Right lobe of liver (tissue), 6 donors: ENCODE measurements at places on chromosomes 5 and 9. TPM values are rescaled to one million over a fixed set of nuclear protein-coding genes. Genes with fewer than 3 reads are reported as not detected.

DNA sequence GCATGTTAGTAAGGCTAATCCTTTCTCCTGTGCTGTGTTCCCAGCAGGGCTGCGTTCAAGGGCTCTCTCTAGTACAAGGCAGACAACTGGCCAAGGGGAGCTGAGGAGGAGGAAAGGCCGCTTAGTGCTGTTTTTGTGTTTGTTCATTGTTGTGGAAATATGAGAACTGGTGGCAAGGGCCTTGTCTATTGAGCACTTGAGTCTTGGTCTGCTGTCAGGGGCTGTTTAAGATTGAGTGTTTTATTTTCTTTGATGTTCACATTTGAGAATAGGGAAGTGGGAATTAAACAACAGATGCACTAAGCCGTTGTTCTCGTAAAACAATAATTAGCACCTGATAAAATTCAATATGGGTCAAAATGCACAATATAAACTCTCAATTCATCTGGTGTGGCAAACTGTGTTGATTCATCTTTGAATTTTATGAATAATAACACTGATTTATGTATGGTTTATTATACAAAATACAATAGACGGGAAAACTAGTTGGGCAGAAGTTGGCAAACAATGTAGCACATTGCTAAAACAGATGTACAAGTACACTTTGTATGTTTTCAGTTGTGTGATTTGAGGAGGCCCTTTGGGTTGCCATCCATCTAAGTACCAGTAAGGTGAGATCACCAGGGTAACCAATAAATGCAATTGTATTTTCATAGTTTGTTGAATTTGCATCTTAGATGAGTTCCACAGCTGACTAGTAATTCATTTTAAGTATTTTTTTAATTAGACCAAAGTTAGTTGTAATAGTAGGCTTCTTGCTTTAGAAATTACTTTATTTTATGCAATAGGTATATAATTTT is 97.6 kb upstream of the GRHPR start:
- no peak overlapping the region for H3K4me3 ChIP-seq
- H3K36me3 ChIP-seq: no peaks in the 10 kb centered on the region
- no peaks in the 10 kb centered on the region for H3K27me3 ChIP-seq

Gene CENPK
- total RNA-seq: 2.9 TPM

DNA sequence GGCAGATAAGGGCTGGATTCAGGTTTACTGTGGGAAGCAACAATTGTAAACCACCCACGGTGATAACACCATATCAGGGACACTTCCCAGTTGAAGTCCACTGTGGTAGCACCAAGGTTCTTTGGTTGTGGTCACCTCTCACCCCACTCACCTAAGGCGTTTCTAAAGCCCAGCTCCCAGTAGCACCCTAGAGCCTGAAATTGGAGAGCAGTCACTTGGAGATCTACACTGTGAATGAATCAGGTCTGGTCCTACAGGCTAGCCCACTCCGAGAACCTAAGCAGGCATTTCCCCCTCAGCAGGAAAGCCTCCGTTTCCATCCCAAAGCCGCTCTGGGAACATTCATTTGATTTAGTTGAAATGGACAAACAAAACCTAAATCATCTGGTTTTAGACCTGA is 191.3 kb downstream of the TTC39B start:
- no peaks in the 10 kb centered on the region for H3K27me3 ChIP-seq
- no peak overlapping the region for H3K4me3 ChIP-seq
- H3K27ac ChIP-seq: no peak overlapping the region
- H3K4me1 ChIP-seq: no peaks in the 10 kb centered on the region
- no peak for DNase-seq

DNA sequence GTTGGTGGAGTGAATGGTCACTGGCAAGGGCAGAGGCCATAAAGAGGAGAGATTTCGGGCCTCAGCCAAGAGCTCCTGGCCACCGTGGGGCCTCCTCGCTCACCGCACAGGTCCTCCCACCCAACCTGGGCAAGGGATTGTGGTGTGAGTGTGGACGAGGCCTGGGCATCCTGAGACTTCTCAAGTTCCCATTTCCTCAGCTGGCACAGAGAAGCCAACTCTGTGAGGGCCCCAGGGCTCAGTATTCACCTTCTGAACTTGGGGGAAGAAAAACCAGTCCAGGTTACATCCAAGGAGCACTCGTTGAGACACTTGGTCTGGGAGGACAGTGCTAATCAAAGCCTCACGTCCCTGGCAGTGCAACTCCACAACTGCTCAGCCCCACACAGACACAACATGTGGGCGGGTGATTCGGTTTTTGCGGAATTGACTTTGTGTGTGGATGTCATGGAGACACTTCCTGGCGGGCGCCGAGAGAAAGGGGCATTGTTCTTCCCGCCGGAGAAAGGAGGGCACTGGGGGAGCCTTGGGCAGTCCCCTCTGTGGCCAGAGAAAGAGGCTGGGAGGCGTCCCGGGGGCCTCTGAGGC is 28.5 kb upstream of the NKD2 start:
- no peak for DNase-seq
- H3K36me3 ChIP-seq: no peaks in the 10 kb centered on the region
- H3K4me1 ChIP-seq: no peaks in the 10 kb centered on the region
- no peaks in the 10 kb centered on the region for H3K27me3 ChIP-seq
- no peak overlapping the region for H3K27ac ChIP-seq

DNA sequence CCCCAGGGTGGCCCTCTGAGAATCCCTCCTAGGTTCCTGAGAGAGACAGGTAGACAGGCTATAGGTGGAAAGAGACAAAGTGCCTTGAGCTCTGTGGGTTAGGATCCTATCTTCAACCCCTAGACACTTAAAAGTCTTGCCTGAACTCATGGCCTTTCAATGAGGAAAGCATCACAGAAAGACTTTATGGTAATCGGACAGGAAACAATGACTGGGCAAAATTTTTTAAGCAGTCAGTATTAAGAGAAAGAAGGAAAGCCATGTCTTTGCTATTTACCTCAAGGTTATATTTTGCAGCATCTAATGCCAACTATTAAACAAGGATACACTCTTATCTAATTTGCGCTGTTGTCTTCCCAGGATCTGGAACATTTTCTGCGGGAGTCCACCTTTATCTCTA is 93.2 kb downstream of the PCSK1 start:
- no peak overlapping the region for H3K4me3 ChIP-seq
- no peaks in the 10 kb centered on the region for H3K4me1 ChIP-seq
- H3K36me3 ChIP-seq: no peaks in the 10 kb centered on the region
- peak overlapping the region; percentile 71 for H3K27ac ChIP-seq
- no peaks in the 10 kb centered on the region for H3K27me3 ChIP-seq

- H3K27me3 ChIP-seq: no peaks in the 10 kb centered on the region
- H3K27ac ChIP-seq: no peak overlapping the region
- no peaks in the 10 kb centered on the region for H3K4me1 ChIP-seq
- no peak overlapping the region for H3K4me3 ChIP-seq
Measured at GRCh38 chr5:34857161-34857560, 18.2 kb downstream of the TTC23L start.

DNA sequence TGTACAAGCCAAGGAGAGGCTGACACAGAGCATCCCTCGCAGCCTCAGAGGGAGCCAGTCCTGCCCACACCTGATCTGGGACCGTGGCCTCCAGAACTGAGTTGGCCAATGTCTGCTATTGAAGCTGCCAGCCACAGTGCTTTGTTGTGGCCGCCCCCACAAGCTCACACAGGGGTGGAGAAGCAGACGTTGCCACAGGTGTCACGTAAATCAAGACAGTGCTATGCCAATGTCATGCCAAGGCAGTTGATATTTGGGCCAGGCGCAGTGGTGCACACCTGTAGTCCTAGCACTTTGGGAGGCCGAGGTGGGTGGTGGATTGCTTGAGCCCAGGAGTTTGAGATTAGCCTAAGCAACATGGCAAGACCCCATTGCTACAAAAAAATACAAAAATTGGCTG is 17.3 kb upstream of the TERT start:
- H3K4me3 ChIP-seq: no peak overlapping the region
- no peaks in the 10 kb centered on the region for H3K27me3 ChIP-seq
- no peaks in the 10 kb centered on the region for H3K4me1 ChIP-seq
- no peaks in the 10 kb centered on the region for H3K36me3 ChIP-seq
- H3K27ac ChIP-seq: no peak overlapping the region

DNA sequence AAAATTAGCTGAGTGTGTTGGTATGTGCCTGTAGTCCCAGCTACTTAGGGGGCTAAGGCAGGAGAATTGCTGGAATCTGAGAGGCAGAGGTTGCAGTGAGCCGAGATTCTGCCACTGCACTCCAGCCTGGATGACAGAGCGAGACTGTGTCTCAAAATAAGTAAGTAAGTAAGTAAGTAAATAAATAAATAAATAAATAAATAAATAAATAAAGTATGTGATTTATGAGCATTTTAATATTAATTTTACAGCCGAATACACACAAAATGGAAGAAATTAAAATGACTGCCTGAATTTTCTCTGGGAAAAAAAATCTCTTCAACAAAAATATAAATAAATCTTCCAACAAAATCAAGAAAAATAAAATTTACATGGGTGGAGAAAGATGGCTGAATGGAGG is 740.7 kb downstream of the CDH18 start:
- no peaks in the 10 kb centered on the region for H3K27me3 ChIP-seq
- H3K4me1 ChIP-seq: no peaks in the 10 kb centered on the region
- DNase-seq: no peak

Gene C7
- total RNA-seq: 191 TPM

Gene TSSK1B
- total RNA-seq: not detected

Gene MOB3B
- total RNA-seq: 1.1 TPM

DNA sequence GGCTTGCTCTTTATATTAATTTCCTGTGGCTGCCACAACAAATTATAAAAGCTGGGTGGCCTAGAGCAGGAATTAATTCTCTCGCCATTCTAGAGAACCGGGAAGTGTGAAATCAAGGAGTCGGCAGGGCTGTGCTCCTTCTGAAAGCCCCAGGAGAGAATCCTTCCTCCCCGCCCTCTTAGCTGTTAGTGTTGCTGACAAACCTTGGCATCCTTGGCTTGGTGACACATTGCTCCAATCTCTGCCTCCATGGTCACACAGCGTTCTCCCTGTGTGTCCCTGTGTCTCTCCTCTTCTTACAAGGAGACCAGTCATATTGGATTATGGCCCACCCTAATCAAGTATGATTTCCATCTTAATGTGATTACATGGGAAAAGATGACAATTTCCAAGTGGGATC is 55.9 kb upstream of the NEURL1B start:
- no peaks in the 10 kb centered on the region for H3K27me3 ChIP-seq
- H3K27ac ChIP-seq: peak overlapping the region; percentile 54
- H3K4me3 ChIP-seq: no peak overlapping the region

GRCh38 chr5:128403333-128403732 is 134.7 kb downstream of the FBN2 start:
- no peaks in the 10 kb centered on the region for H3K4me1 ChIP-seq
- no peaks in the 10 kb centered on the region for H3K36me3 ChIP-seq
- no peaks in the 10 kb centered on the region for H3K27me3 ChIP-seq

DNA sequence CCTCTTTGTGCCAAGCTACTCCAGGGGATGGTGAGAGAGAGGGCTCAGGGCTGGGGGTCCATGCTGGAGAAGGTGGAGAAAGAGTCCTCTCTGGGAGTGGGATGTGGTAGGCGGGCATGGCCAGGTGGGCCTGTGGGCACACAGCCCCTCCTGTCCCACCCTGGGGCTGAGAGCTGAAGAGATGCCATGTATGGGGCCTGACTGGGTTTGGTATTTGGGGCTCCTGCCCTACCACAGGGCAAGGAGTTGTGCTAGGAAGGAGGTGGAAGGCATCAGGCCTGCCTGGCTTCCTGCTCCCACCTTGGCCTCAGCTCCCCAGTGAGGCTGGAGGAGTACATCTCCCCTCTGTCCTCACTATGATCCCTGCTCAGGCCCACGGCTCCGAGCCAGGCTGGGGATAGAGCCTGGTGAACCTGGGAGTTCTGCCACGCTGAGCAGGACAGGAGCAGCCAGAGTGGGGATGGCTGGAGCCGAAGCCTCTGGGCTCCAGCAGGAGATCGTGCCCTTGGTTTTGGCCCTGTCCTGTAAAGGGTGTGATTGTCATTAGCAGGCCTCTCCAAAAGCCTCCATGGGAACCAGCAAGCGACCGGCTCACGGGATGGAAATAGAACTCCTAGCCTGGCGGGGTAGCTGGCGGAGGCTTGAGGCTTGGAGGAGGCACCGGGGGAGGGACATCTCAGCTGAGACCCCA is 75.5 kb downstream of the CACNA1B start:
- H3K36me3 ChIP-seq: no peaks in the 10 kb centered on the region
- H3K4me3 ChIP-seq: no peak overlapping the region
- H3K27me3 ChIP-seq: no peaks in the 10 kb centered on the region
- no peak overlapping the region for H3K27ac ChIP-seq
- no peak for DNase-seq

- H3K4me1 ChIP-seq: no peaks in the 10 kb centered on the region
- H3K27ac ChIP-seq: no peak overlapping the region
Measured at GRCh38 chr5:125874057-125874456, 549.2 kb upstream of the GRAMD2B start.

Gene FBP2
- not detected for total RNA-seq

Gene PCDHGB5
- 3.8 TPM for total RNA-seq

Gene MEGF9
- 47.3 TPM for total RNA-seq

DNA sequence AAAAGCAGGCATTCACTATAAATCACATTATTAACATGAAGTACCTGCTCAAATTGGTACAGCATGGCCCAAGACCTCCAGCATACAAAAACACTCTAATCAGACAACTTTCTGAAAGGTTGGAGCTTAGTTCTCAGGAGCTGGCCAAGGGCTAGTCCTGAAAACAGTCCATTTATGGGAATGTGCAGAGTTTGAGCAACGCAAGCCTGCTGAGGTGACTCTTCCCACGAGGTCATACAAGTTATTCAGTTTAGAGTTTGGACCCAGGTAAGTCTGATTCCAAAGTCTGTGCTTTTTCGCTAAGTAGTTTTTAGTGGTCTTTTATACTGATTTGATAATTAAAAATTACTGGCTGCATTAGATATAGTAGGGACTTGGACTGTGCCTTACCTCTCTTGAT is 52.6 kb downstream of the AP3S1 start:
- H3K4me3 ChIP-seq: no peak overlapping the region
- H3K36me3 ChIP-seq: no peaks in the 10 kb centered on the region
- H3K27ac ChIP-seq: no peak overlapping the region
- peaks cover 7% of the 10 kb centered on the region for H3K4me1 ChIP-seq
- H3K27me3 ChIP-seq: no peaks in the 10 kb centered on the region

DNA sequence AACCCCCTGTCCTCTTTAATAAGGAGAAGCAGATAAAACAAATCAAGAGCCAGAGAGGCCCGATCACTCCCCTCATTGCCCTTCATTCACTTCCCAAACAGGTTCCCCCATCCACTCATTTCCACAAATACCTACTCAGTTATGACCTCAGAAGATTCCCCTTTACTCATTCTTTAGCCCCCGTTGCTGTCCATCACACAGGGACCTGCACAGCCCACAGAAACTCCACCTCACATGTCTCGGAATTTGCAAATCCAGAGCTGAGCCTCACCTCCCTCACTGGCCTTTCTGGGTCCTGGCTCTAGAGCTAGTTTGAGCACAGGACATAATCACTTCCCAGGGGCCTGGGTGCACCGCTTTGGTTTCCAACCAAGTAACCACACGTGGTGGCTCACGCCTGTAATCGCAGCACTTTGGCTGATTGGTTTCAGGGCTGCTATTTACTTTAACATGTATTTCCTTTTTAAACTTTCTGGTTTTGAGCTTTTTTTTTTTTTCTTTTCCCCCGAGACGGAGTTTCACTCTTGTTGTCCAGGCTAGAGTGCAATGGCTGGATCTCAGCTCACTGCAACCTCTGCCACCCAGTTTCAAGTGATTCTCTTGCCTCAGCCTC is 17.8 kb downstream of the ATP6V0E1 start:
- H3K4me1 ChIP-seq: no peaks in the 10 kb centered on the region
- H3K27ac ChIP-seq: no peak overlapping the region
- H3K36me3 ChIP-seq: no peaks in the 10 kb centered on the region
- no peak overlapping the region for H3K4me3 ChIP-seq
- no peaks in the 10 kb centered on the region for H3K27me3 ChIP-seq

Gene SYK
- total RNA-seq: 3.7 TPM

- no peak overlapping the region for H3K27ac ChIP-seq
- no peaks in the 10 kb centered on the region for H3K27me3 ChIP-seq
- H3K36me3 ChIP-seq: no peaks in the 10 kb centered on the region
- no peak overlapping the region for H3K4me3 ChIP-seq
- no peak for DNase-seq
- no peaks in the 10 kb centered on the region for H3K4me1 ChIP-seq
Measured at GRCh38 chr9:81234924-81235610, 454.3 kb downstream of the TLE1 start.
